ENCODE measurements at places on chromosomes 2 and 18. TPM values are rescaled to one million over a fixed set of nuclear protein-coding genes. Genes with fewer than 3 reads are reported as not detected.

The ADGRF3 gene
- total RNA-seq, result 0.35 TPM

The FMNL2 gene
- total RNA-seq, result 77.9 TPM

The LRRTM1 gene
- total RNA-seq, result not detected

- no peaks in the 10 kb centered on the region for H3K4me1 ChIP-seq
- H3K4me3 ChIP-seq, result no peak overlapping the region
- no peak for DNase-seq
These were observed 10.8 kb downstream of the DUSP19 start for GRCh38 chr2:183089192-183089851.

DNA sequence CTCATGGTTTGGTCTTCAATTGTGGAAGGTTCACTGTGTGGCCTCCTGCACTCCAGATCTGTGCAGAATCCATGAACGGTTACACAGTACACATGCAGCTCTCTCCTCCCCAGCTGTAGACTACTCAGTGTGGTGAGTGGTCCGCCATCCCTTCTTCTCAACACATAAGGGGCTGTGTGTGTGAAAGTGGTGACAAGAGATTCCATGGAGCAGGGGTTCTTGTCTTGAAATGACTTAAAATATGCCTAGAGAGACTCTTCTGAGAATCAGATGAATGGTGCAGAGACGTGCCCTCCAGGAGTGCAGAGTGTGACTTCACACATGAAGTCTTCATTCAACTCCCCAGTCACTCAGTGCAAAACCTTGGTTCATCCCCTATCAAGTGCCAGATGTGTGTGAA is 151.0 kb upstream of the COPS8 start:
- H3K27ac ChIP-seq, result no peak overlapping the region
- H3K36me3 ChIP-seq, result no peaks in the 10 kb centered on the region
- H3K4me3 ChIP-seq, result no peak overlapping the region
- no peak for DNase-seq
- no peaks in the 10 kb centered on the region for H3K27me3 ChIP-seq
- H3K4me1 ChIP-seq, result peaks cover 12% of the 10 kb centered on the region

DNA sequence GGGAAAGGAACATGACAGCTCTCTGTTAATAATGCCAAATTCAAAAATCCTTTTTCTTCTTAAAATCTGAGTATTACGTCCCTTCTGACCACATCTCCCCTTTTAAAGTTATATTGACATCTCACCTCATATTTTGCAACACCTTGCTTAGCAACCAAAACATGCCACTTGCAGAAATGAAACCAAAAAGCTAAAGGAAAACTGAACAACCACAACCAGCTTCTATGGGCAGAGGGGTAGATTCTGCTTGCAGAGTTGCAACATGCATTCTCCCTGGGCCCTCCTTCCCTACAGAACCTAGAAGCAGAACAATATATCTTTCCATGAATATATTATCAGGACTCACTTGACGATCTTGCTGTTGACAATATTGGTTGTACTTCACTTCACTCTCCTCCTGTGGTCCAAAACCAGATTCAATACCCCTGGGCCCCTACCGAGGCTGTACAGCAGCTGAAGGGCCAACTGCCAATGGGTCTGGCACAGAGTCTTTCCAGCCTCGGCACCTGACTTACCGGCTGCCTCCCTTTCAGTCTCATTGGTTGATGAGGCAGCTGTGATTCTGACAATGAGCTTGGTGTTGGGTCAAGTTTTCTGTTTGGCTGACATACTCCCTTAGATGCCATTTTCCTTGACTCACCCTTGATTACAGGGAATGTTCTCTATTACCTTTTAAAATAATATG is 616.6 kb downstream of the ZEB2 start:
- DNase-seq, result no peak
- H3K4me1 ChIP-seq, result peaks cover 6% of the 10 kb centered on the region
- H3K27me3 ChIP-seq, result no peaks in the 10 kb centered on the region

DNA sequence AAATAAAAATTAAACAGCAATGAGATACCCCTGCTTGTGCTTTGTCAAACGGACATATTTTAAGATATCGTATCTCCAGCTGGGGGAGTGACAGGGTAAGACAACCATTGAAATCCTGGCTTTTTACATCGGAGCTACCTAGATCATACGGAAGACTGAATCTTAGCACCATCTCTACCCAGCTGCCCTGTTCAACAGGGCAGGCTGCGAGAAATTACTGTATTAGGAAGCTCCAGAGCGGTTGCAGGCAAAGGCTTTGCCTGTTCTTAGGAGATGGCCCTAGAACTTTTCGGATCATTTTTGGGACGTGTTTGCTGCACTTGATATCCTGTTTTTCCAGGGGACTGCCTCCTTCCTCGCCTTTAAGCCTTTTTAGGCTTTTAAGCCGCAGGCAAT is 2.0 kb upstream of the PRKCE start:
- peak overlapping the region; percentile 98 for H3K27ac ChIP-seq
- peaks cover 45% of the 10 kb centered on the region for H3K4me1 ChIP-seq
- H3K36me3 ChIP-seq, result no peaks in the 10 kb centered on the region
- DNase-seq, result no peak

DNA sequence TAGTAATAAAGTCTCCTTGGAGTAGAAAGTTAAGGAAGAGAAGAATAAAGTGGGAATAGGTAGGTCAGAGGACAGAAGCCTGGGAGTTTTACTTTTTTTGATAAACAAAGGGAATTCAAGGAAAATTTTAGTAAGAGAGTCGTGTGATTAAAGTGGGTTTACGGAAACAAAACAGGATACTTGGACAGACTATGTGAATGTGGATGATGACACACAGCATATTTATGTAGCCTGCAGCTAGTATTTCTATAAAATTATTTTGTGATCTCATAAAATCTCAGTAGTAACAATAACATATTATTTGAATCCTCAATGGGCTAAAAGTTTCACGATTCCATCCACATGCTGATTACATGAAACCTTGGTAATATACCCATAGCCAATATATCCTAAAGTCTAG is 450.7 kb upstream of the PIK3C3 start:
- H3K4me1 ChIP-seq, result no peaks in the 10 kb centered on the region
- no peak for DNase-seq
- H3K4me3 ChIP-seq, result no peak overlapping the region
- H3K36me3 ChIP-seq, result no peaks in the 10 kb centered on the region
- H3K27ac ChIP-seq, result no peak overlapping the region

DNA sequence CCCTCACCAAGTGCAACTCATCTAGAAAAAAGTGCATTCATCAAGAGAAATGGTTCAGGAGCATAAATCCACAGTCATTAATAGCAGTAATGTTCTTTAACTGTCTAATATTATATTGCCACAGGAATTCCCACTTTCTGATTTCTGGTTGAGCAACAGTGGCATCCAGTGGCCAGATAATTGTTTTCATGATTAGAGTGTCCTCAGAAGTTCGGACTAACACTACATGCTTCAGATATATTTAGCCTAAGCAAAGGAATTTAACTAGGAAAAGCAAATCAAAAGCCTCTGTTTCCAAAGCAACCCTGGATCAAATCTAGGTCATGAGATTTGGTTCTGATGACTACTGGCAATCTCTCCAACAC is 9.8 kb upstream of the ERBB4 start:
- no peak for DNase-seq
- no peaks in the 10 kb centered on the region for H3K36me3 ChIP-seq
- H3K27me3 ChIP-seq, result no peaks in the 10 kb centered on the region
- H3K4me1 ChIP-seq, result no peaks in the 10 kb centered on the region

DNA sequence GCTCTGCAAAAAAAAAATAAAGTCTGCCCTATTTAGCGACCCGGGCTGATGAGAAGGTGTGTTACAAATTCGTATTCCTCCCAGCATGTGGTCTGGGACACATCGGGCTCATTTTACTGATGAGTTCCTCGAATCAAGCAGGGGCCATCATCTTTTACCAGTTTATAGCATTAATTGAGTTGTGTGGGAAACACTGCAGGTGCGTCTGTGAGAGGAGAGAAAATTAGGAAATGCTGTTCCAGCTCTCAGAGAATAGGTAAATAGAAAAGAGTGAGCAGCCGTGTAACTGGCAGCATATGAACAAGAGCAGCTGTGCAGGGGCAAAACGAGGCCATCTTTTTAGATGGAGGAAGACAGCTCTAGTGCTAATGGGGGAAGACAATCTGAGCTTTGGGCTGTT is 216.7 kb downstream of the SETBP1 start:
- no peak overlapping the region for H3K4me3 ChIP-seq
- H3K27ac ChIP-seq, result no peak overlapping the region
- no peak for DNase-seq
- H3K27me3 ChIP-seq, result no peaks in the 10 kb centered on the region
- peaks cover 12% of the 10 kb centered on the region for H3K4me1 ChIP-seq

DNA sequence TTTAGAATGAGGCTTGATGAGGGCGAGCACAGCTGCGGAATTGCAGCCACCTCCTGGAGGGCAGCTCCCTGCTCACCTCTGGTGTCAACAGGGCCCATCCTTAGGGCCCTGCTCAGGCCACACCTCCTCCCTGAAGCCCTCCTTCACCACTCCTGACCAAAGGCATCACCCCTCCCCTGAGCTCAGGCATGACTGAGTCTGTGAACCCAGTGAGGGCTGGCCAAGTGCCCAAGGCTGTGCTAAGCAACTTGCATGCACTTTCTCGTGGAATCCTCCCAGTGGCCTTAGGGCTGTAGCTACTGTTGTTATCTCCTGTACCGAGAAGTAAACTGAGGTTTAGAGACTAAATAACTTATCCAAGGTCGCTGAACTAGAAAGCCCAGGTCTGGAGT is 101.7 kb downstream of the KLHL29 start:
- H3K4me3 ChIP-seq, result no peak overlapping the region
- no peaks in the 10 kb centered on the region for H3K4me1 ChIP-seq
- H3K27ac ChIP-seq, result no peak overlapping the region
- DNase-seq, result no peak

GRCh38 chr2:236991874-236992273 is 93.8 kb upstream of the COPS8 start:
- no peak overlapping the region for H3K4me3 ChIP-seq
- no peaks in the 10 kb centered on the region for H3K36me3 ChIP-seq
- no peak for DNase-seq
- no peak overlapping the region for H3K27ac ChIP-seq
- H3K27me3 ChIP-seq, result no peaks in the 10 kb centered on the region

GRCh38 chr2:165357758-165358157 is 111.7 kb upstream of the CSRNP3 start:
- no peaks in the 10 kb centered on the region for H3K4me1 ChIP-seq
- no peak overlapping the region for H3K27ac ChIP-seq
- H3K36me3 ChIP-seq, result no peaks in the 10 kb centered on the region

GRCh38 chr2:214624166-214624760 is 185.2 kb downstream of the BARD1 start:
- no peak overlapping the region for H3K27ac ChIP-seq
- H3K4me3 ChIP-seq, result no peak overlapping the region
- no peaks in the 10 kb centered on the region for H3K4me1 ChIP-seq
- no peaks in the 10 kb centered on the region for H3K36me3 ChIP-seq
- no peak for DNase-seq

The AKAIN1 gene
- total RNA-seq, result not detected

DNA sequence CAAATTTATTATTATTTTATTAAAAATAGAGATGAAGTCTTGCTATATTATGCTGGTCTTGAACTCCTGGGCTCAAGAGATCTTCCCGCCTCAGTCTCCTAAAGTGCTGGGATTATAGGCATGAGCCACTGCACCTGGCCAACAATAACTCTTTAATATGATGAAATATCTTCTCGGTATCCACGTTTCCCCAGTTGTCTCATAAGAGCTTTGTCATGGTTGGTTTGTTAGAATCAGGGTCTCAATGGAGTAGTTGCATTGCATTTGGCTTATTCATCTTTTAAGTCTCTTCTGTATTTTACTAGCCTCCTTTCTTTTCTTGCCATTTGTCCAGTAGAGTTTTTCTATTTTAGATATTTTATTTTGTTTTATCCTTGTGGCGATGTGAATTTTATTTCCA is 32.7 kb upstream of the DLX2 start:
- peaks cover 4% of the 10 kb centered on the region for H3K27me3 ChIP-seq
- H3K27ac ChIP-seq, result no peak overlapping the region
- H3K4me3 ChIP-seq, result no peak overlapping the region
- H3K36me3 ChIP-seq, result no peaks in the 10 kb centered on the region

The TLX2 gene
- not detected for total RNA-seq

DNA sequence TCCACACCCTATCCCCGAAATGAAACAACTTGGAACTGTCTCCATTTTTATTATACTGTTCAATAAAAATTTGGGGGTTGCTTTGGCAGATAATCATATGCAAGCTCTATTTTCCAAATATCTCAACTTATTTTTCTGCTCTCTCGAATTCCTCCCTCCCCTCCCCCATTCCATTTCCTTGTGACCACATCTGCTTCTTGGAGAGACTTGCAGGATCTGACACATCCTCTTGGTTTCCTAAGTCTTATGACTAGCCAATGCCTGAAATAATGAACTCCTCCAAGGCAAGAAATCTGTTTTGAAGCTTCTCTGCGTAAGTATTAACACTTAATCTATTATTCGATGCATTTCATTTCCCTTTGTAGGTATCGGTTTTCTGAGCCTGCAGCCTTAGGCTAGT is 16.1 kb downstream of the TGIF1 start:
- no peak overlapping the region for H3K4me3 ChIP-seq
- H3K4me1 ChIP-seq, result peaks cover 8% of the 10 kb centered on the region
- no peak overlapping the region for H3K27ac ChIP-seq
- no peaks in the 10 kb centered on the region for H3K27me3 ChIP-seq

The ASB18 gene
- total RNA-seq, result not detected

- no peaks in the 10 kb centered on the region for H3K4me1 ChIP-seq
- no peaks in the 10 kb centered on the region for H3K36me3 ChIP-seq
- H3K27me3 ChIP-seq, result no peaks in the 10 kb centered on the region
These were observed 99.1 kb upstream of the PELI1 start for GRCh38 chr2:64243081-64244036.

DNA sequence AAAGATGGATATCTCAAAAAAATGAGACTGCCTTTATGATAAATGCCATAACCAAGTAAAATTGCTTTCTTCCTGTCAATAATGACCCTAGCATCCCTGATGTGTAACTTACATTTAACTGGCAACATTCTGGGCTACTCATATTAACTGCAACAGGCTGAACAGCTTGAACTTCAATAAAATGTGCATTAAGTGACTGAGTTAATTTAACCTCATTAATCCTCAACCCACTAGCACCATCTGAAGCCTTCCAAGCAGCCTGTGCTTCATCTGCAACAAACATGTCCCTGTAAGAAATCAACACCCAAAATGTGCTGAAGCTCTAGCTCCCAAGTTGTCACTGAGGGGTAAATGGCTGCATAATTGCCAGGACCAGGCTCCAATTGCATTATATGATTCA is 296.2 kb upstream of the ZC3H15 start:
- no peak overlapping the region for H3K4me3 ChIP-seq
- no peak for DNase-seq
- H3K27me3 ChIP-seq, result no peaks in the 10 kb centered on the region
- H3K4me1 ChIP-seq, result no peaks in the 10 kb centered on the region

GRCh38 chr2:8620611-8621382 is 61.1 kb upstream of the ID2 start:
- H3K36me3 ChIP-seq, result no peaks in the 10 kb centered on the region
- H3K4me3 ChIP-seq, result no peak overlapping the region
- no peaks in the 10 kb centered on the region for H3K4me1 ChIP-seq
- no peak overlapping the region for H3K27ac ChIP-seq

DNA sequence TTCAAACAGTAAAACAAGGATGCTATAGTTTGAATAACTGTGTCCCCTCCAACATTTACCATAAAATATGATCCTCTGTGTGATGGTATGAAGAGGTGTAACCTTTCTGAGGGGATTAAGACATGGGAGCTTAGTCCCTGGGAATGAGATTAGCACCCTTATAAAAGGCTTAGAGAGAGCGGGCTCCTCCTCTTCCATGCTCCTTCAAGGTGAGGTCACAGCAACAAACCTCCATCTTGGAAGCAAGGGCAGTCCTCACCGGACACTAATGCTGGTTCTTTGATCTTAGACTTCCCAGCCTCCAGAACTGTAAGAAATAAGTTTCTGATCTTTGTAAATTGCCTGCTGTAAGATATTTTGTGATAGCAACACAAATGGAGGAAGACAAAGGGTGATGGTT is 700.3 kb downstream of the TMEM182 start:
- no peaks in the 10 kb centered on the region for H3K4me1 ChIP-seq
- H3K27ac ChIP-seq, result no peak overlapping the region
- no peaks in the 10 kb centered on the region for H3K36me3 ChIP-seq
- no peak for DNase-seq
- H3K4me3 ChIP-seq, result no peak overlapping the region
- no peaks in the 10 kb centered on the region for H3K27me3 ChIP-seq
